CD4-positive, alpha-beta T cell treated with Interleukin-17A for 1 hour (primary cell): ENCODE measurements at places on chromosomes 2 and 18.

DNA sequence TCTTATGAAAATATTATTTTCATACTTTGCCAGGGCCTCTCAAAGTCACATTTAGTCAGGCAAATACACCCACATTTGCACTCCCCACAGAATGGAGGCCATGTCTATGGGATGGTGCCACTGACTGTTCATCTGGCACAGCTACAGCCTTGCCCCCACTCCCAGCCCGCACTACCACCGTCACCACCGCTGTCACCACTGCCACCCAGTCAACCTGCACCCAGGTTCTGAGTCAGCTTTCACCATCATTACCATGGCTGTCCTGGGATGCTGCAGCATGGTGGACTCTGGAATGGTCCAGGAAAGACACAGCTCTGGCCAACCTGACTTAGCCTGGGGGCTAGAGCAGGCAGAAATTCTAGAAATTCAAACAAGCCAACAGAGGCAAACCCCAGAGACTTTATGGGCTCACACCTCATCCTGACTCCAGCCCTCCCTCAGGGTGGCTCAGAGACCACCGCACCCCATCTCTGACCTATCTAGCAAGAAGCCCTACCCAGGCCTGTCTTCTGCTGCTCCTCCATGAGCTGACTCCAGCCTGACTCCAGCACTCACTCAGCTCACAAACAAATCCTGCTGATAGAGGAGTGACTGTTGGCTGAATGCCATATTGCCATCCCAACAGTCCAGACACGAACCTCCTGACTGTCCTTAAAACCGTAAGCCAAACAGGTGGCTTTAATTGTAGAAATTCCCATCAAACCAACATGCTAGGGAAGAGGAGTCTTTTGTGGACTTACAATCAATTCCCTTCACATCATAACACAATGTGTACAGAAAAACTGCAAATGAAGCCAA, 28.0 kb downstream of the DNER start:
- DNase-seq: no peak

DNA sequence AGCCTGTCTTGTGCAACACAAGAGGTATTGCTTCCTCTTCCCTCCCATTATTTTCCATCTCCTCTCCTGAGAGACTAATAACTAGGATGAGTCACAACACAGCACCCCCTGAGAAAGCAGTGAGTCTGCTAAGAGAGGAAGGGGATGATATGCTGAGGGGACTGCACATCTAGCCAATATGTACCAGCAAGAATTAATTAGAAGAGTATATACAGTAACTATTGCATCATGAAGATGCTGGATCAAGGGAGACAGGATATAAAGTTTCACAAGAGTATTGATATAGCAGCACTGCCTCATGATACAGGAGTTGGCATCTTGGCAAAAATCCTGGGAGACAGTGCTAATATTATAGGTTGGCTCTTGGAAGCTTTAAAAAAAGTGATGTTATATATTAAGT, 289.9 kb upstream of the RBMS1 start:
- DNase-seq: no peak

DNA sequence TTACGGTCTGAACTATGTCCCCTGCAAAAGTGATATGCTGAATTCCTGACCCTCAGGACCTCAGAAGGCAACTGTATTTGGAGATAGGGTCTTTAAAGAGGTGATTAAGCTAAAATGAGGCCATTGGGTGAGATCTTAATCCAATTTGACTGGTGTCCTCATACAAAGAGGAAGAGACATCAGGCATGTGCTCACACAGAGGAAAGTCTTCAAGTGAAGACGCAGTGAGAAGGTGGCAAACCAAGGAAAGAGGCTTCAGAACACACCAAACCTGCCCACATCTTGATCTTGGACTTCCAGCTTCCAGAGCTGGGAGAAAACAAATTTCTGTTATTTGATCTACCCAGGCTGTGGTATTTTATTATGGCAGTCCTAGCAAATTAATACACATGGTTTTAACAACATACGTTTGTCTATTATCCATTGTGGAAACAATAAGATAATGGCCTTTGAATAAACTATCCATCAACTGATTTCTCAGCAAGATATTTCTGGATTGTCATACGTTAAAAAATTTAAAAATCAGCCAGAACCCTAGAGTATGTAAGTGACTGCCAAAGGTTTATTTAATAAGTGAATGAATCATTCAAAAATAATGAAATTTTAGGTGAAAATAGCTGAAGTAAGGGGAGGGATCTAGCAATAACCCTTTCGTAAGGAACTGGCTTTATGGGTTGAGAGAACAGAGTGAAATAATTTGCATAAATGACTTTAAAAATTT, 6.5 kb downstream of the WIPF1 start:
- DNase-seq: no peak

DNA sequence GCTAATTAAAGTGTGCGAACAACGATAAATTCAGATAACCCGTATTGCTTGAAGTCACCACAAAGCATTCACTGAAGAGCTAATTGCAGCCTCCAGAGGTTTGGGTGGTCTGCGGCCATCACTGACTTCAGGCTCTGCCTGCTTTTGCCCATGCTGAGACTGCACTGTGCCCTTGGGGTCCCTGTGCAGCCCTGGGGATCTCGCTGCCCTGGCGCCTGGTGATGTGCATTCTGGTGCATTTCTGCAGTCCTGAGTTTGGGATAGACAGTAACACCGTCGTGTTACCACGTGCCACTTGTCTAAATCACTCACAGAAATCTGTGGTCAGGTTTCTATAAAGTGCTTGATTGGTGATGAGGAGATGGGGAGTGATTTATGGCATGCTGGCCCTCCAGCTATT, 27.6 kb downstream of the LDLRAD4 start:
- no peak for DNase-seq

DNA sequence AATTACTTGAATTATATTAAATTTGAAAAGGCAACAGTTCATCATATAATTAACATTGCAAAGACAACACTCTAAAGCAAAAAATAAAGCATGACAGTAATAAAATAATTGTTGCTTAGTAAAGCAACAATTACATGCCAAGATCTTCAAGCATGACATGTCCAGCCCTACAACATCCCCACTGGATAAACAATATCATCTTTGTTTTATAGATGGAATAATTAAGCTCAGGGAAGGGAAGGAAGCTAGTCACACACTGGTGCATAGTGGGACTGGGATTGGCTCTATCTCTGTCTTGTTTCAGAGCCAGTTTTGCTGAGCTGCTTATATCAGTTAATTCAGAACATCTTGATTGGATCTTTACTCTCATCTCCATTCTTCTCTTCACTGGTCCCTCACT, 49.9 kb upstream of the PARD3B start:
- DNase-seq: no peak

DNA sequence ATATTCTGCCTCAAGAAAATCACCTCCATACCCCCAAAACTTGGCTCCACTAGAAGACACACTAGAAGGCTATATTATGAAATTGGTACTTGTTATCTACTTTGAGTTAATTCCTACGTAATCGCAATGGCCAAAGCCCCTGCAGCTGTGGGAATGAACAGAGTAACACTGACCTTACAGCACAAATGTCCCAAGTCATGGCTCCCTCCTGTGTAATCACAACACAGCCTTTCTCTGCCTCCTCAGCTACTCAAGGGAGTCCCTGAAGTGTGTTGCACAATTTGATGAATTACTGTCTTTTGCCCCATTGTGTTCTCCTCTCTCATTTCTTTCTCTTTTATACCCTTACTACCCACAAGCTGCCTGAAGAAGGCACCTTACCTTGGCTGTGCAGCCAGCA, 375.2 kb downstream of the ARHGAP15 start:
- no peak for DNase-seq

DNA sequence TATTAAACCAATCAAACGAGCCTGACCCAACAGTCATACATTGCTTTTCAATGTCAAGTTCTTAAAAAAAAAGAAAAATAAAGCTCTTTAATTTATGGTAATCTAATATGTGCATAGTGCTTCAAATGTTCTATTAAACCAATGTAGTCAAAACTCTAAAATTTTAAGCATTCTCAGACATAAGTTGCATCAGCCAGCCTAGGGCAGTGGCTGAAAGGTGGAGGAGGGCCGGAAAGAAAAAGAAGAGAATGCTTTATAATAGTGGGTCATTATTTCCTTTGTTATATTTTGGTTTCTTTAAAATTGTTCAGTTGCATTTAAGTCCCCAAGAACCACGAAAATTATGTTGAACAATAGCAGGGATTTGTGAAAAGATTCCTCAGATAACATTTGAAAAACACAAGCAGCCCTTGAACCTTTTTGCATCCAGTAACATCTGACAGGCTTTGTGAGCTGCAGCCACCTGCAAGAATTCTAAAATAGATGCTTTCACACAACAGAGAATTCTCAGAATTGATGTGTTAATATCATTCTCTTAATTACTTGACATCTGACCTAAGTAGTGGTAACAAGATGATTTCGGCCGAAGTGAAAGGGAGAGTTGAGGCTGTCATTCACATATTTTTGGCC, 252.1 kb downstream of the CDCA7 start:
- DNase-seq: no peak
